Foreskin keratinocyte (primary cell): ENCODE measurements at places on chromosomes 1 and 21. TPM values are rescaled to one million over a fixed set of nuclear protein-coding genes. Genes with fewer than 3 reads are reported as not detected.
A peak's percentile ranks its signal among the peaks of the same experiment; 100 is the strongest.

NPPA gene
- total RNA-seq, result not detected in 2 replicates

YOD1 gene
- total RNA-seq, result 9.3 and 9.6 TPM in 2 replicates

C1QC gene
- not detected in 2 replicates for total RNA-seq

SH3BGR gene
- total RNA-seq, result 1.3 and 1.6 TPM in 2 replicates

GRCh38 chr1:248710305-248710900, 7.8 kb upstream of the OR14I1 start:
- DNase-seq, result no peak

DNA sequence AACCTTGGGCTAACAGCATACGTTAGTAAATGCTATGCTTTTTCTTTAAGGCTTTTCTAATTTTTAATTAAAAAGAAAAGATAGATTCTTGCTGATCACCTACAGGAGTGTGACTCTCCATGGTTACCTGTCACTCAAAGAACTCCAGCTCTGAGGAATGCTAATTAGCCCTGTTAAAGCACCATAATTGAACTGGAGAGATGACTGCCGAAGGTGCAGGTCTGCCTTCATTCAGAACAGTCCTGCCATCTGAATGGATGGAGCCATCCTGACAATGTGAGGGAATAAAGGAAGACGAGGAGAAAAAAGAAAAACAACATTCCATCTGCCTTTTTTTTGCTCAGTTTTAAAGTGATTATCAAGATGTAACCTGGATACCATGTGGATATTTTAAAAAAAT, 94.6 kb downstream of the ATP6V1G3 start:
- no peak for DNase-seq

DNA sequence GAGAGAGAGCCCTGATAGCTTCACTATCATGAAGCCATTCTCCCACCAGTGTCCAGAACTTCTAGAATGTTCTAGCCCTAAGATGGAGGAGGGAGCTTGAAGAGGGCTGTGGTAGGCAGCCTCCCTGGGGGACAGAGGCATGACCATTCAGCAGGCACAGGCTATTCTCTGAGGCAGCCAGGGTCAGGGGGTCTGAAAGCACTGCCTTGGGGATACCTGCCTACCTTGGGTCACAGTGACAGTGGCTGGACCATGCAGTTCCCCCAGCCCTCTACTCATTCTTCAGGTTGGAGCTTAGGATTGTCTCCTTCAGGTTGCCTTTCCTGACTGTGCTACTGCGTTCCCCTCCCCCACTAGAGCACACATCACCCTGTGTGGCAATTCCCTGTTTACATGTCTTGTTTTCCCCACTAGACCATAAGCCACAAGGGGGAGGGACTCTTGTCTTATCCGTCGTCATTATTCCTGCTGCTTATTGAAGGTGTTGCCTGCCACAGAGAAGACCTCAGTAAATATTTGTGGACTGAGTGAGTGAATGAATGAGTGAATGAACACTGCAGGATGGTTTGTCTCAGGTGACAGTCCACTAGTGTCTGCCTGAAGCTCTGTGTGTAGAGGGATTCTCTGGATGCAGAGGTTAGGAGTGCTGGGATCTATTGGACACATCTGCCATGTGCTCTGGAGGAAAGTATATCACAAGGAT, 5.2 kb downstream of the ZDHHC18 start:
- DNase-seq, result no peak

- DNase-seq, result no peak
Observed at GRCh38 chr1:89701746-89702241, 68.9 kb downstream of the LRRC8C start.

DNA sequence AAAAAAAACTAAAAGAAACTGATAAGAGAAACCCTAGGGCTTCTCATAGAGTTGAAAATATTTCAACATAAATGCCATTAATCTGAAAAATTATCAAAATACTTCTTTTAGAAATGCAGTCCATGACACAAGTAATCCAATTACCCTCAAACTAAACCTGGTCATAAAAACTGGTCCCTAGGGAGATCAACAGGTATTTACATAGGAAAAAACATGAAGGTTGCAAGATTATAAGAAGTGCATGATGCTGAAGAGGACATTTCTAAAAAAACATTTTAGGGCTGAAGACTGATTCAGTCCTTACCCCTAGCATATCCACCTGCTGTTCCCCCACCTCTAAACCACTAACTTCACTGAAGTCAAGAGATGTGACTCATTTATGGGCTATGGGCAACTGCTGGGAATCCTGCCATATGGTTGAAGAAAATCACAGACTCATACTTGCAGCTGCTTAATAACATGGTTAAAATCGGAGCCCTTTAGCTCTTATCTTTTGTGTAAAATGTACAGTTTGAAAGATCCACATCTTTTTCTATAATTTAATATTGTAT, 131.0 kb upstream of the RUNX1 start:
- DNase-seq, result peak; percentile 74

DNA sequence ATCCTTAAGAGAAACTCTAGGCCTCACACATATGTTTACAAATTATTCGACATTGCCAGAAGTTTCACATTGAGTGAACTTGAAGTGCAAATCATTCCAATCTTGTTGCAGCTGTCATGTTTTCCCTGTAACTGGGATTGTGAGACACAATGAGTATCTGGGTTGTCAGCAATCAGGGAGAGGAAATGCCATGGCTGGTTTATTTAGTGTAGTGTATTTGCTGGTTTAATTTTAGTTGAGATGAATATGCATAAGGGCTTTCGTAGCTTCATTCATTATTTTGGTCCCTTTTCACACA, 54.2 kb upstream of the USP1 start:
- DNase-seq, result no peak

DNA sequence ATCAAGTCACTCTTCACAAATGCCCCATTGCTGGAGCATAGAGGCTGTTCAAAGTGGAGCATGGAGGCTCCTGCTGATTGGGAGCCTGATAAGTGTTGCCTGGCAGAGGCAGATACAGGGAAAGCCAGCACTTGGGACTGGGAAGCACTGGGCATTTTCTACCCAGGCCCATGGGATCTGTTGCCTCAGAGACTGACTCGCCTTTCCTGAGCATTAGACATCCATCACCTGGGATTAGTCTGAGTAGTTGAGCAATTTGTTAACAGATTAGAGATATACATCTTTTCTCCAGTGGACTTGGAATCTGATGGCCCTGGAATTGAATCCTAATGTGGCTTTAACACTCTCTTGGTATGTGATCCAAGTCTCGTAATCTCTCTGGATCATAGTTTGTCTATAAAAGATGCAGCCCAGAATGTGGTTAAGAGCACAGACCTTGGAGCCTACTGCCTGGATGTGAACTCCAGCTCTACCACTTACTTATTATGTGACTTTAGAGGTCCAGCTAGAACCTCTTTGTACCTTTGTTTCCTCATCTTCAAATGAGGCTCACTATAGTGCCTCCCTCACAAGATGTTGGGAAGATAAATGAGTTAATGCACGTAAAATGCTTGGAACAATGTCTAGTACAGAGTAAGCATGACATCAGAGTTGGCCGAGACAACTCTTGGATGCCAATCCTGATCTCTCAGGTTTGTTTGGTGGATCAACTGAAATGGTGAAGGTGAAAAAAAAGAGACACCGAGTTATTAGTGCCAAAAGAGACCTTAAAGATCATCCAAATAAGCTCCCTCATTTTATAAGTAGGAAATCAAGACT, 38.3 kb upstream of the NRDC start:
- DNase-seq, result no peak

- no peak for DNase-seq
Observed at GRCh38 chr1:88892357-88892877, 1.1 kb upstream of the GTF2B start.

GRCh38 chr1:199101635-199102034, 462.8 kb downstream of the PTPRC start:
- DNase-seq, result no peak

DNA sequence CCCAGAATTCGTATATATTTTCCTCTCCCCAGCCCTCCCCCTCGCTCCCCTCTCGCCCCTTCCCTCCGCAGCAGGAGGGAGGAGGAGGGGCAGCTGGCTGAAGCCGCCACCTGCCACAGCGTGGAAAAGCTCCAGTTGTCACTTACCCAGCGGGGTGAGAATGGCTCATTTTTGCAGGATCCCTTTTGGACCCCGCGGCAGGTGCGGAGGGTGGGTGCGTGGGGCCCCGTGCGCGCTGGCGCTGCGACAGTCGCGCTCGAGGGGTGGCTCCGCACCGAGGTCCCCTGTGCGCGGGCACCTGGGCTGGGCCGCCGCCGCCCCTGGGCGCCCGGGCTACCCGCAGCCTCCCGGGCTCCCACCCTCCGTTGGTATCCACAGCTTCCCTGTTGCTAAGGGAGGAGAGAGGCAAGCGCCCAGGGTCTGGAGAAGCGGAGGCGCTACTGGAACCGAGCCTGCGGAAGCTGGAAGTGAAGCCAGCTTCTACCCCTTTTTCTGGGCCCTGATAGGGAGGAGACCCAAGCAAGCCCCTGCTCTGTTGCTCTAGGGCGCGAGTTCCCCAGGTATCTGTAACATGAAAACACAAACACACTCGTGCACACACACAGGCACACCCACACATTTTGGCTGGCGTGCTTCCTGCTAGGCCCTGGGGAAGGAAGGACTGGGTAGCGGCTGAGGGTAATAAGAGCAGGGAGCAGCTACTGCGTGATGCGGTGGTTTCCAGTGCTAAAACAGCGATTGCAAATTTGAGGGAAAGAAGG, at the start of gene ERICH3:
TSS of gene ERICH3 (minus strand) at position 442 of the 761 bp plus-strand sequence. CDS start at position 169, 273 bp downstream.
- DNase-seq, result no peak

- DNase-seq, result no peak
Observed at GRCh38 chr1:103108376-103109150, at the start of gene COL11A1. TSS of gene COL11A1 (minus strand) at chr1:103108522. CDS start at chr1:103108178, 344 bp downstream.
